ENCODE measurements at places on chromosomes 4 and X.

DNA sequence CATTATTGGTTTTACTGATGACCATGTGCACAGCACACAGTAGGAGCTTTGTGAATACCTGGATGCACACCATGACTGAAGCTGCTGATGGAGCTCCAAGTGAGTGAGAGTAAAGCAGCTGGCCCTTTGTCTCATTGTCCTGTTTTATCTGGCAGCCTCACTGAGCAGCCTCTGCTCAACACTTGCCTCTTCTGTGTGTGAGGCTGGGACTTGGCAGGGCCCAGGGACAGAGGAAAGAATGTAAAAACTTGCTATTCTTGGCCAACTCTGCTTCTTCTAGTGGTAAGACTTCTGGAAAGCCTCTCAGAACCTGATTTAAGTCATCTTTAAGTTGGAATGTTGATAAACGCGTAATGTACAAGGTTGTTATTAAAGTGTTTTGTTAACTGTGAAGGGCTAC, 61.4 kb downstream of the BEX1 start:
- no peak for DNase-seq

DNA sequence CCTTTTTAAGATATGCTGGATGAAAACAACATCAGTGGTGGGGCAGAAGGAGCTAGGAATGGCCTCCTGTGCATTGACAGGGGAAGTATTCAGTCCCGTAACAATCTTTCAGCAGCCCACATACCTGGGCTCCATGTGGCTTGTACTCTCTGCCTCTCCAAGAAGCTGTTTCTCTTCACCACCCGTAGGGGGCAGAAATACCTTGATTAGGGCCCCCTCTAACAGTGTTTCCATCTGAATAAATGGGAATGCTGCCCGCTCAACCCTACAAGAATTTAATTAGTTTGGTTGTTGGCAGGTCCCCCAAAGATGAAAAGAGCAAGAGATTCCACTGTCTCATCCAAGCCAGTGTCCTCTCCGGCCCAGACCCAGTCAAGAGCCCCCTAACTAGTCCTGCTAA, 155.2 kb downstream of the SMIM20 start:
- DNase-seq: no peak

GRCh38 chr4:173002830-173003561, 165.6 kb upstream of the GALNT7 start:
- no peak for DNase-seq

DNA sequence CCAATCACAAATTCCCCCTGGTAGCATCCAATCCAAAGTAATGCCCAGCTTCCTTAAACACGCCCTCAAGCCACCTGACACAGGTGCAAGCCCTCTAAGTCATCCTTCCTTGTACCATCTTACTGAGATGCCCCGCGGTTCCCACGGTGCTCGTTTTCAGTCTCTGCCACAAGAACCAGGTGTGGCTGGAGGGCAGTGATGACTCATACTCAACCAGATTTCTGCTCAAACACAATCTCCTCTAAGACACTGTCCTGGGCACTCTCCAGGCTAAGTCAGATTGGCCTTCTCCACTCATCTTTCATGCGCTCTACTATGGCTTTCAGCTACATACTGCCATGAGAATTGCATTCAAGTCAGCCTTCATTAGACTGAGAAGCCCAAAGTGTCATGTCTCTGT, 3.5 kb downstream of the SH3KBP1 start:
- no peak for DNase-seq

DNA sequence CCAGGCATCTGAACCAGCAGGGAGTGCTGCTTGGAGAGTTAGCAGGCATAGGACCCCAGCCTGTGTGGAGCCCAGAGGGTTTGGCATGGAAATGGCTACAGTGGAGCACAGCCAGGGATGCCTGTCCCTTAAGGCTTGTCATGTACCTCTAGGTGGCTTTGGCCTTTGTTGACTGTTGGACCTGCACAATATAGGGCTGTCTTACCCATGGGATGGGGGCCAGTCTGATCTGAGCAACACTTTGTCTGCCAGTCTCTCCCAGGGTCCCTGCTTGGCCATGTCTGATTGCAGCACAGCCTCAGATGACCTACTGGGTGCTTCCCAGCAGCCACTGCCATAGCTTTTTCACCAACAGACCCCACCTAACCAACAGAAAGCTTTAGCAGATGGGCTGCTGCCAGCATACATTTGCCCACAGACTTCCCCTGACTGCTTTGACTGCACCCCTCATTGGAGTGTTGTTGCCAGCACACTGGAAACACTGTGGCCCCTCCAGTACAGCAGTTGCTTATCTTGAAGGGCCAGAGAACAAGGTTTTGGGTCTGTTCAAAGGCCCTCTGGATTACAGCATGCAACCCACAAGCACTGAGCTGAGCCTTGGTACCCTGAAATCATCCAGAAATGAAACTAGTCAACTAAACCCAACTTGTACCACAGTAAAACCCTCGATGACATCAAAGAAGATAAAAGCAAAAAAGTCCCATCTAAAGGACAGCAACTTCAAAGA, 22.1 kb downstream of the ANAPC10 start:
- DNase-seq: no peak

- no peak for DNase-seq
Observed at GRCh38 chr4:6338951-6339817, 69.5 kb downstream of the WFS1 start.

DNA sequence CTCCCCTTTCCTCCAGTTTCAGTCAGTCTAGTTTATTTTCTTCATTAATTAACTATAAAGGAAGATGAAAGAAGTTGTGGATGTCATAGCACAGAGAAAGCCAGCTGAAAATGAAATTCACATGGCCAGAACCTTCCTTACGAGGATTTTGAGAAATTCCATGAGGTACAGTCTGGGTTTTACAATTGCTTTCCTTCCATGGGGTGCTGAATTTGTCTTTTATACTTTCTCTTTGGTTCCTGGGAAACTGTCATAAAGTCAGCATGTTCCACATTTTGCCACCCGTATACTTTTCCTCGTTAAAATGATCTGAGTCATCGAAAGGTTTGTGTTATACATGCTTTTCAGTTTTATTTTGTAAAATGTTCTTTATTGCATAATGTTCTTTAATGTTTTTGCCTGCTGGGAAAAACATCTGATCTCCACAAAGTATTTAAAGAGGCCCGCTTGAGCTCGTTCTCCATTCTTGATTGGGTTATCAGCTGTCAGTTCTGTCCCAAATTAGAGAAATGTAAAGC, 78.1 kb upstream of the CLDN34 start:
- DNase-seq: no peak

GRCh38 chr4:145195167-145195952, 15.0 kb upstream of the OTUD4 start:
- DNase-seq: no peak

DNA sequence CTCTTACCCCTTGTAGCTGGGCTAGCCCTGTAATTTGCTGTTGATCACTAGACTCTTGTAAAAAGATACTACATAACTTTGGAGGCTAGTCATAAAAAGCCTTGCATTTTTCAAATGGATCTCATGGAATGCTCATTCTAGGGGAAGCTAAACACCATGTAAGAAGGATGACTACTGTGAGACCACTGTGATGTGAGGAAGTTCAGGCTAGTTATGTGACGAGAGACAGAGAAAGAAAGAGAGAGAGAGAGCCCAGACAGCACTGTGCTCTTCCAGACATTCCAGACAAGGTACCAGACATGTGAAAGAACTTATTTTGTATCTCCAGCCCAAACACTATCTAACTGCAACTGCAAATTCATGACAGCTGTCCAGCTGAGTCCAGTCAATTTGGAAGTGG, 404.6 kb upstream of the PITX2 start:
- no peak for DNase-seq

- DNase-seq: no peak
Observed at GRCh38 chr4:15162046-15162445, 159.8 kb downstream of the CPEB2 start.

GRCh38 chr4:181659202-181659601, 584.0 kb upstream of the TENM3 start:
- DNase-seq: no peak

DNA sequence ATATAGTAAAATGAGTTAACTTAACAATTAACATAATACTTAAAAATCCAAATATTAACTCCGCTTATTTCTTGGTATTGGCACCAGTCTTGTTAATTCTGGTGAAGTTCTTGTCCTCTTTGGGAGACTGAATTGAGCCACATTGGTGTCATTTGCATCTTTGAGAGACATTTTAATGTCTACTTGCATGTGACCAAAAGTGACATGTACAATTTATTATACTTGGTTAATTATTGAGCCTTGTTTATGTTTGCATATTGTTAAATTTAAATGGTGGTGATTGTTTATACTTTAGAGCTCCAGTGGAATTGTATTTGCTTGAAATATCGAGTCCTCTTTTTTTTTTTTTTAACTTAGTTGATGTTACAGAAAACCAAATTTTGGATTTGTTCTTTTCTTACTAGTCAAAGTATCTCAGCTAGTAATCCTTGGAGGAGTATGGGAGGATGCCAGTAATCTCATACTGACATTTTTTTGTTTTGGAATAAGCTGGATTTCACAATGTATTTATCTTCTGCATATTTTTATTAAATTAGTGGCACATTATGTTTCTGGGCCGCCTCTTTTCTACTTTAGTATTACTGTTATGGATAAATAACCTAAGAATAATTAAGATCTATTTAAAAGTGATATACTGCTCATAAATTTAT, 3.9 kb downstream of the SPCS3 start:
- DNase-seq: no peak

DNA sequence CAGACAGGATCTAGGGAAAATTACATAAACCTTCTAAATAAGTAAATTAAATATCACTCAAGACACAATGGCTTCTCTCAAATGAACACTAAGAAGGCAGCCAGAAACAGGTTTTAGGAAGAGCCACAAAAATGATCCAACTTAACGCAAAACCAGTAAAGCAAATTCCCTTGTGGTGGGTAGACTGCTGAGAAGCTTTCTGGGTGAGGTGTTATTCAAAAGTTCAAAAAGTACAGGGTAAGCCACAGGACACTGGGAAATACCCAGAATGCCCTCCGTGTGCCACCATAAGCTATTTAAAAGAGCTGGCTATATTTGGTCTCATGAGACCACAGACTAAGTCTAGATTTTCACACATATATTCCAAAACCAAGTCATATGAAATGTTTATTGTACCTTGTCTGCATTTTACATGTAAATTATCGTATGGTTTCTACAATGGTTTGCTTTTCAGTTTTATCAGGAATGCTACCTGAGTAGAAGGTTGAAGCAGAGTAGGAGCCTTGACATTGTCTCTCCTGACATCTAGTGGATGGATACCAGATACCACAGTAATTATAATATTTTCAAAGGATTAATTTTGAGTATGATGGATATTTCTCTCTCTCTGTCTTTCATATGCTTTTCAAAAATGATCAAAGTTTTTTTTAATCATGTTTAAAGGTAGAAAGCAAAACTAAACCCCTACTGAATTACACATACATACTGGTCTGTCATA, 109.3 kb upstream of the KLHL13 start:
- no peak for DNase-seq

GRCh38 chr4:40204507-40205258, 7.9 kb downstream of the RHOH start:
- DNase-seq: no peak

DNA sequence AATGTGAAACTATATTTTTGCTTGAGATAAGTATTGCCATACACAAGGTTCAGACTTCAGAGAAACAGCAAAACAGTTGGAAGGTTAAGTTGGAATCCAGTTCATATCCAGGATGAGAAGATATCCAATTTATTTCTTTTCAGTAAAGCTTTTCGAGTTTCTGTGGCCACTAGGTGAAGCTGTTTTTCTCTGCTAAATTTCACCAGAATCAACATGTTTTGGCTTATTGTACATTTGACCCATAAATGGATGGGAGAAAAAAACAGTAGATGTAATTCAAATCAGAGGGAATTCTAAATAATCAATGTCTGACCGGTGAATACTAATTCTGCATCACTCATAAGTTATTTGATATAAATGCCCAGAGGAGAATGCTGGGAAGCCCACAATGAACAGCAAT, 9.1 kb upstream of the METTL14 start:
- DNase-seq: no peak

- DNase-seq: no peak
Observed at GRCh38 chrX:119389214-119389613, 9.9 kb upstream of the SLC25A43 start.

DNA sequence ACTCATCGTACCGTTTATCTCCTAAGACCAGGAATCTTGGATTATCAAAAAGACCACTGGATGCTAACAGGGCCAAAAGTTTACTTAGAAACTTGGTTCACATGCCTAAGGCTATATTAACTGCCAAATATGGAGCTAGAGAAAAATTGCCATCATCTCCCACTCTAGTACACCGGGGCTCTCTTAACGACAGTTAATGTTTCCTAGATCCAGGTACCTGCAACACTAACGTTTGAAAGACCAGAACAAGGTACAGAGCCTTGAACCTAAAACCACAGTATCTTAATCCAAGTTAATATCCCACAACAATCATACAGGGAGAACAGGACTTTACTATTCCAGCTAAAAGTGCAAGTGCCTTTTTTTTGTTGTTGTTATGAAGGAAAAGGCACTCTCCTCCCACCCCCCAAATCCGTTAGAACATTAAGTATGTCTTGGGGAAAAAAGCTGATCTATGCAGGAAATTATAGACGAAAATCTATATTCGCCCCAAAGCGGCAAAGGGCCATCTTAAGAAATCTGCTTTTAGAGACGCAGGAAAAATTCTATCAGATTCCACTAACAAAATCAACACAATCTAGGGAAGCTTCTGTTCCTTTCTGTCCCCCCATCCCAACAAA, 1.3 kb downstream of the G3BP2 start:
- DNase-seq: no peak

GRCh38 chr4:22315628-22316027, 200.2 kb downstream of the ADGRA3 start:
- DNase-seq: peak; percentile 11

DNA sequence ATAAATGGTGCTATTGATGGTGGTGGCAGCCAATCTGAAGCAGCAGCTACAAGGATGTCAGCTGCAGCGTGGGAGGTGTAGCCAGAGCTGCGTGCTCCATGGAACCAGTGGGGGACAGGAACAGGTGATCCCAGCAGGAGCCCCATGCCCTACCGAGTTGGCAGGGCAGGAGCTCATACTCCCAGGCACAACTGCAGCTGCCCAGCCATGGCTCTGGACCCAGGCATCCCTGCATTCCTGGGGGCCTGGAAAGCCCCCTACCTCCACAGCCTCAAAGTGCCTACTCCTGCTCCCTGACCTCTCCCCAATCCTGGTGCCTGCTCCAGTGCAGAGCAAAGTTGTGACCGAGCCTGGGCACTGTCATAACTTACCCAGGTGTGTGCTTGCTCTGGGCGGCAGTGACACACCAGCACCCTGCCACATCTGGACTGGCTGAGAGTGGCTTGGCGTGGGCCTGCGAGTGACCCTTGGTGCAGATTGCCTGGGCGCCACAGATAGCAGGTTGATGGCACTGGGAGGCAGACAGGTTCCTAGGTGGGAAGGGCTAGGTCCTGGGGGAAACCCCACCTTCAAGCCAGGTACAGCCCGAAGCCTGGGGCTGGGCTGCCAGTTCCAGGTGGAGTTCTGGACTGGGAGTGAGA, 101.1 kb downstream of the DCAF12L2 start:
- DNase-seq: no peak

Data from T-helper 2 cell treated with Interferon-gamma antibody and Interleukin-4, amounts not matched to agents 5 μg/mL and 100 μg/mL, for 36 hours (primary cell).